ENCODE measurements at places on chromosomes 5 and 9.

GRCh38 chr5:10036136-10036815, 213.4 kb downstream of the ATPSCKMT start:
- no peak for DNase-seq

DNA sequence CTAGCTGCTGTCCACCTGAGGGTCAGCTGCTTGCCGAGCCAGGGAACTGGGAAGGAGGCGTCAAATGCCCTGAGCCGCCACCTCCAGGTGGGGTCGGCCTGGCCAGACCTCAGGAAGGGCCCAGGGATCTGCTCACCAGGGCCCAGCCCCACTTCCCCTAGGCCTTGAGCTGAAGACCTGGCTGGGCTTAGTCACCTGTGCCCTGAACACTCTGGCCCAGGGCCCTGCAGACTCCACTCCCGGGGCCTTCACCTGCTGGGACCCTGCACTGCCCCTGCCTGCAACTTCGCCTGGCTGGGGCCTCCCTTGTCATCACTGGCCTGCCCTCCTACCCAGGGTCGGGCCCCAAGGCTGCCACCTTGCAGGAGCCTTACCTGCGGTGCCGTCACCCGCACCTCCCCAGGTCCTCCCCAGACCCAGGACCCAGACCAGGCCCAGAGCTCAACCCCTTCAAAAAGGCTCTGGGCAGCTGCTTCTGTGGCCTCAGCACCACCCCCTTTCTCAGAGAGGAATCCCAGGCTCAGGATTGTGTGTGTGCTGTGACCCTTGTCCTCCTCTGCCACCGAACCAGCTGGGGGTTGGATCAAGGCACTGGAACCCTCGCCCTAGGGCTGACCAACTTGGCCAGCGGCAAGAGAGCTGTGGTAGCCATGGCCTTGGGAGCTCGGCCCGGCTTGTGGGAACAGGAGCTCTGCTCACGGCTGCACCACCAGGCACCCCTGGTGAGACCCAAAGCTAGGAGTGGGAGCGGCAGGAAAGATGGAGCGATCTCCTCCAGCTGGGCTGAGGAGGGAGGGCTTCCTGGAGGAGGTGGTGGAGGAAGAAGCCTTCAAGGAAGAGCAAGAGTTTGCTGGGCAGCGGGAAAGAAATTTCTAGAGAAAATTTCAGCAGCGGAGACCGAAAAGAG, 1.2 kb upstream of the NELFB start:
- DNase-seq, result no peak

DNA sequence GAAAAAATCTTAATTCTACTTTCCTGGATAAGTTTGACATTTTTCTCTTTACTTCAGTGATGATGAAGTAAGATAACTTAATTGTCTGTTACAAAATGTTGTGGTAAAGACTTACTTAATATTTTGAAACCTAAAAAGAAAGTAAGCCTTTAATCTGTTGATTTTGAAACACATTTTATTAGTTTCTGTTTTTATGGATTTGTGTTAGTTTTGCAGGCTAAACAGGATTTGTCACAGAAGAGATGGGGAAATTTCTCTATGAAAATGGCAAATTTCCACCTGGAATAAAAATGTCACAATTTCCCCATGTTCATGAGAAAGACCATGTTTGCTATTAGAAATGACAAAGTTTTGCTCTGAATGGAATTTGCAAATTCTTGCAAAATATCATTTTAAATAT, 237.1 kb downstream of the RFX3 start:
- no peak for DNase-seq

DNA sequence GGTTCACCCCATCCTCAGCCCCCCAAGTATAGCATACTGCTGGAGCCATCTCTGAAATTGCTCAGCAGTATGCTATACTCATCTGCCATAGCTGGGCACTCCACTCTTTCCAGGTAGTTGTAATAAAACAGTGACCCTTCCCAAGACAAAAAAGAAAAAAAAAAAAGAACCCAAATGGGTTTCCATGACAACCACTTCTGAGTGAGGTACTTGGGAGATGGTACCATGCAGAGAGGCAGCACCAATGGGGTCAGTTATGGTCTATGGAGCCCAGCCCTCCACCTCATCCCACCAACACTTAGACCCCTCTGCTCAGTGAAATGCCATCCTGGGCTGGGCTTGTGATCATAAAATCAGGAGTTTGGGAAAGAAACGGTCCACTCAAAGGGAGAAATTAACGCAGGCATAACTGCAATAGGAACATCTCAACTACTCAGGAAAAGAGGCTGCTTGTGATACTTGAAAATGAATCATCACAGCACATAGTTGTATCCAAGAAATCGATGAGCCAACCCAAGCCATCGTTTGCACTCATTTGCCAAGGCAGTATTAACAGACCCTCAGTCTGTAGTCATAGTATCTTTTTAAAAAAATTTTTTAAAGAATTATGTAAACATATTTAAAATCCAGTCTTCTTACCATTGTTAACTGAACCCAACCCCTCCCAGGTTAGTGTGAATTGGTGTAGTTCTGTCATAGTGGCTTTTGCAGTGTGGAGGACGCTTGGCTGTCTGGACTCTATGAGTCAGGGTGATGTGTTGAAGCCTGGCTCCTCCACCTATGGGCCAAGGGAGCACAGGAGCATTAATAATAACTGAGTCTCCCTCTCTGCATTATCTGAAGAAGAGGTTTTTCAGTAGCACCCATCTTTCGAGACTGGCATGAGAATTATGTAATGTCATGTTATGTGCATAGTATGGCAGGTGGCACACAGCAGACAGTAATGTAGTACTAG, 402.7 kb downstream of the SPOCK1 start:
- no peak for DNase-seq

GRCh38 chr9:5419987-5420386, 17.7 kb downstream of the PLGRKT start:
- no peak for DNase-seq

DNA sequence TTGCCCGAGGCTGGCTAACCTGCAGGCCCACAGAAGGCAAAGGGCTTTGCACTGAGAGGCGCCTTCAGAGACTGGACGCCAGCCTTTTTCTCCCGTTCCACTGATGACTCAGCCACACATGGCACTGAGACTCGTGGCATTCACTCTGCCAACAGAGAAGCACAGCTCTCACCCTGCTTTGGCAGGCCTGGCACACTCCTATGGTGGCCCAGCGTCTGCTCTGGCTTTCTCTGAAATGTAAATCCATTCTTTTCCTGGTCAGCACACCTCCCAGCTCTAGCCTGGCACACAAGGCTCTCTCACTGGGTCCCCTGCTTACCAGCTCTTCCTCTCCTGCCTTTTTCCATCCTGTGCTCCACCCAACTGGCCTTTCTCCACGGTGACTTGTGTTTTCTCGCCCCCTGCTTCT, 5.9 kb upstream of the MELK start:
- DNase-seq, result no peak

DNA sequence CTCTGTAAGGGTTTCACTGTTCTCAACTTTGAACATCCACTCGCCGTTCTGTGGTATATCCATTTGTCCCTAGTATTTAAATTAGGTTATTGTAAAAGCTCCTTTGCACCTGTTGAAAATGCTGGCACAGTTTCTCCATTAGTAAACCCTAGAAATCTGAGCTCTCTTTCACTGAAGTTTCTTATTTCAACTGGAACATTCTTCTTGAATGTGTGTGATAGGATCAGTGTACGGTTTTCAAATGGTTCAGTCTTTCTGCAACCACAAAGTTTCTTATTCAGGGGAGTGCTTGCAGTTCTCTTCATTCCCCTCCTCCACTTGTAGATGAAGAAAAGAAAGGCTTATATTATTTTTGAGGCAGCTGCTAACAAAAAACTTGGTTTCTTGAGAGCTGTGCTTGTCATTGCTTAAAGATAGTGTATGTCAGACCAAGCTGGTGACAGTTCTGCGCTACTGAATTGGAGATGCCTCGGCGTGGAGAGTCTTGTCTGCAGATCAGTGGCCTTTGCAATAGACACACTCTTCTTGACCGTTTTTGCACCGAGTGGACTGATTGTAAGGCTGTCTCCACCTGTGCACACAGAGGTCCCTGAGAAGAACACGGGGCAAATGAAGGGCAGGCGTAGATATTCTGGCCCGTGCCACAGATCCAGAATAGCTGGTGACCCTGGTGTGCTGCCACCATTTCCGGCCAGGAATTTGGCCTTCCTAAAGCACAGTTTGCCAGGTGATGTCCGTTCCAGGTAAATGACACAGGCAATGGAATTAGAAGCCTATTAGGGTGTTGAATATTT, 102.2 kb downstream of the TRIO start:
- DNase-seq, result no peak

DNA sequence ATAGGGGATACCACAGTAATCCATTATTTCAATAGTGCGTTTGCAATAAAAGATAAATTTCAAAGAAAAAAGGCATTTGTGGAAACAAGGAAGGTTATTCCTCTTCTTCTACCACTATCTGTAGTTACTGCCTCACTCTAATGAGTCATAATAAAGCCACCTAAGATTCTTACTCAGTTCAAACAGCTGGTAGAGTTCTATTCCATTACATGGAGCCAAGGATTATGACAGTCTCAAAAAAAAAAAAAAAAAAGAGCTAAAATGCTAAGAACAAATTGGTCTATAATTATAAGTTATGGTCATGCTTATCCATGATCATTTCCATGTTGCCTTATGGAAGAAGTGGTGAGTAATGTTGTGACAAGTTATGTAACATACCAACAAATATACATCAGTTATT, 46.3 kb downstream of the DENND1A start:
- no peak for DNase-seq

DNA sequence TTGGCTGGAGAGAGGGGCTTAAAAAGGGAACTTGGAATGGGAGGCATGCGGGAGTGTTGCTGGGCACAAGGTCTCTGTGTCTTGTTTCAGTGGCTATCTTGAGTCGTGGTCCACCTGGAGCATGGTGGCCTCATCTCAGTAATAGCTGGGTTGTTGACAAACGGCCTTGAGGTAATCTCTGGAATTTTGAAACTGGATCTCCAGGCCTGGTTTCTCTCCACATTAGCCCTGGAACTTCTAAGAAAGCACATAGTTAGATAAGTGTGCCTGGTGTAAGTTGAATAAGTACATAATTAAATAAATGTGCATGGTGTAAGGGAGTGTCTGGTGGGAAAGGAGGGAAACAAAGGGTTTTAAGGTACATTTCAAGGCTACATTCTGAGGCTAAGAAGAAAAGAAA, 62.2 kb downstream of the INIP start:
- DNase-seq, result no peak

Measured in activated naive CD4-positive, alpha-beta T cell treated with anti-CD3 and anti-CD28 coated beads, Interleukin-2, amount 50 U/mL, for 16 hours (primary cell).